ENCODE measurements at places on chromosomes 11 and 22.

- no peak for DNase-seq
These were observed 19.1 kb upstream of the BSX start for GRCh38 chr11:123000721-123001120.

DNA sequence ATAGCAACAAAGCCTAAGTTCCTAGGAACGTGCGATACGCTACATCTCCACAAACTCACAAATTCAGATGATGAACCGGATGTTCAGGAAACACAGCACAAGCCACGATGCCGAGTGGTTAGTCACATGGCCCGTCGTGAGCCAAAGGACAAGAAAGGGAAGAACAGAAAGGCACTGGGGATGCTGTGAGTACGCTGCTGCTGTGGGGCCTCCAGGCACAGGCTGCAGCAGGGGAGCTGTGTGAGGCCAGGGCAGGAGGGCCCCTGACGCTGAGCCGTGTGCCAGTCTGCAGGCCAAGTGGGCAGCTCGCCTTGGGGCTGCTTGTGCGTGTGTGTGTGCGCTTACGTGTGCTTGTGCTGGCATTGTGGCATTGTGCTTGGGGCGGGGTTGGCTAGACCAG lies 89.4 kb downstream of the CTTN start:
- no peak for DNase-seq

DNA sequence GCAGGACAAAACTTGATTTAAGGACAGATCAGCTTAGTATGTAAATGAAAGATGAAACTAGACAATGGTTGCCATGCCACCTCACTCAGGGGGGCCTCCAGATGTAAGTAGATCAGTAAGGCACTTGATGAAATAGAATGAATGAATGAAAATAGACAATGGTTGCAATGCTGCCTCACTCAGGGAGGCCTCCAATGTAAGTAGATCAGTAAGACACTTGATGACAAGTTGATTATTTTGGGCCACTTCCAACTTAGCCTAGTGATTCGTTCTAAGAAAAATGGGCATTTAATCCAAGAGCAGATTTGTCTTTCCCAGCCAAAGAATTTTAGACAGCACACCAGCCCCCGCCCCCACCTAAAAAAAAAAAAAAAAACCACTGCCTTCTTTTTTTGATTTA lies 19.2 kb upstream of the SLC5A12 start:
- no peak for DNase-seq

- DNase-seq: no peak
These were observed 54.1 kb downstream of the MCAM start for GRCh38 chr11:119262668-119263351.

DNA sequence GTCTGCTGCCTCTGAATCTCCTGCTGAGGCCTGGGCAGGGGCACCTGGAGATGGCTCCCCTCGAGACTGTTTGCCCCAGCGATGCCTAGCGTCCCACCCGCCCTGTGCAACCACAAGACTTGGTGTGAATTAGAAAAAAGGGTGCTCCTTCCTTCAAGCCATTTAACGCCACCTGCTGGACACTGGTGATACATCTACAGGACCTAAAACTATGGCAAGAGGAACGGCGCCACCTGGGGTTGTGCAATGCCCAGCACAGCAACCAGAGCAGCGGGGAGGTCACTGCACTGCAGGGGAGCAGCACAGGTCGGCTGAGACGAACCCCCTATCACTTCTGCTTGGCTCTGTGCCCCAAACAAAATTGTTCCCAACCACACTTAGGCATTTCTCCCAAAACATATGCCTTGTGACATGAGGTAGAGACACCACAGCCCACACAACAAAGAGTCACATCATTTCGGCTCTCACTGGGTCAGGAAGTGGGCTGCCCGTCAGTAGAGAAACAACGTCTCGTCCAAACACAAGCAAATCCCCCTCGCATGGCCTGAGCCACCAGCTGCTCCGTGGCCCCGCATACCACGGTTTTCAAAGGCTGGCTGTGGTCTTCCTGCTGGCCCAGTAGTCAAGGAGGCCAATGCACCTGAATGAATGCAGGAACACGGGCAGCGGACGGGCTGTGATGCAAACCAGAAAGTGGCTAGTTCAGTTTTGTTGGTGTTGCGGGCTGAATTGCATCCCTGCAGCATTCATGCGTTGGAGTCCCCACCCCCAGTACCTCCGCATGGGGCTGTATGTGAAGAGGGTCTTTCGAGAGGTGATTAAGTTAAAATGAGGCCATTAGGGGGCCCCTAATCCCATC lies 171.9 kb downstream of the SHANK2 start:
- DNase-seq: peak; percentile 96

DNA sequence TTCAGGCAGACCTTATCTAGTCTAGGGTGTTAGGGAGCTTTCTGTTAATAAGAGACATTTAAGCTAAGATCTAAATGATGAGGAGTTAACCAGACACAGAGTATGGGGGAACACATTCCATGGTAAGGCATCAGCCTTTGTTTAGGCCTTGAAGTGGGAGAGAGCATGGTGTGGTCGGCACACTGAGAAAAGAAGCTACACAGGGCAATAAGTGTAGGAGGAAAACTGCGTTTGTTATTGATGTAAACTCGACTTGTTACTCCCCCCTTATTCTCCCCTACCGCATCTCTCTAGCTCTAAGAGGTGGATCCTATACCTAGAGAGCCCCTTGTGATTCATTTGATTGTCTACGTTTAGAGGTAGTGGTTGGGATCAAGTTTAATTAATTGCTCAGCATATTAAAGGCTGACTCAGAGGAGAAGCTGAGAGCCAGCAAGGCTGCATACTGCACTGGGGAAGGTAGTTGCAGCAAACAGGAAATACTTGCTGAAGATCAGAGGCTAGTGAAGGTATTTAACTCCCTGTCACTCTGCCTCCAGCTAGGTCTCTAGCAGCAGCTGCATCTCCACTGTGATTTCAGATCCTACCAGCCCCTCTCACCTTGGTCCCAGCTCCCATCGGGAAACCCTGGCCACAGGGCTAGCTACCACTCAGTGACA lies 86.8 kb upstream of the TEAD1 start:
- DNase-seq: no peak

DNA sequence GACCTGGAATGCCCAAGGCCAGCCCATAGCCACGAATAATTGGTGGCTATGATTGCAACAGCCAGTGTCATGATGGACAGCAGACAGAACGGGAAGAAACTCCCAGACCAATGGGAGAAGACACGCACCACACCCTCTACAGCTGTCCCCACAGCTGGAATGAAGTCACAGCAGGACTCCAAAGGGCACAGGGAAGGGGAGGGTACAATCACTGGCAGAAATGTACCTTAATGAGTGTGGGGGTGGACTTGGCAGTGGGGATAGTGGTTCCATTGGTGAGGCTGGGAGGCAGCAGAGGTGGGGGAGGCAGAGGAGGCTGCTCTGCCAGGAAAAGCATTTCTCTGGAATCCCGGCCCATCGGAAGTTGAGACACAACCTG lies 52.9 kb downstream of the SGSM3 start:
- no peak for DNase-seq

DNA sequence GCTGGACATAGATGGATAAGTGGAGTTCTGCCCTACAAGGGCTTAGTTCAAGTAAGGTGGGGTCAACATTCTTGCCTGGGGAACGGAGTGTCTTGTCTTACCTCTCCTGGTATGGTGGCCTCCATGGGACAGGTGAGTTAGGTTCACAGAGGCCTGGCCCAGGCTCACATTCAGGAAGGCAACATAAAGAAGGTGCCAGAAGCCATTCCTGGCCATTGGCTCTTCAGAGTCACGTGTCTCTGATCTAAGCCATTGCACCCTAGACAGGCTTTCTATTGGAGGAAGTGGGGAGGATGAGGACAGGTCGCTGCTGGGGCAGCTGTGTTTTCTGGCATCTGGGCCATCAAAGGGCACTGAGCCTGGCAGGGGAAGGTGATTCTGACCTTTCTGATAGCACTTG lies 14.8 kb downstream of the LMO2 start:
- no peak for DNase-seq

DNA sequence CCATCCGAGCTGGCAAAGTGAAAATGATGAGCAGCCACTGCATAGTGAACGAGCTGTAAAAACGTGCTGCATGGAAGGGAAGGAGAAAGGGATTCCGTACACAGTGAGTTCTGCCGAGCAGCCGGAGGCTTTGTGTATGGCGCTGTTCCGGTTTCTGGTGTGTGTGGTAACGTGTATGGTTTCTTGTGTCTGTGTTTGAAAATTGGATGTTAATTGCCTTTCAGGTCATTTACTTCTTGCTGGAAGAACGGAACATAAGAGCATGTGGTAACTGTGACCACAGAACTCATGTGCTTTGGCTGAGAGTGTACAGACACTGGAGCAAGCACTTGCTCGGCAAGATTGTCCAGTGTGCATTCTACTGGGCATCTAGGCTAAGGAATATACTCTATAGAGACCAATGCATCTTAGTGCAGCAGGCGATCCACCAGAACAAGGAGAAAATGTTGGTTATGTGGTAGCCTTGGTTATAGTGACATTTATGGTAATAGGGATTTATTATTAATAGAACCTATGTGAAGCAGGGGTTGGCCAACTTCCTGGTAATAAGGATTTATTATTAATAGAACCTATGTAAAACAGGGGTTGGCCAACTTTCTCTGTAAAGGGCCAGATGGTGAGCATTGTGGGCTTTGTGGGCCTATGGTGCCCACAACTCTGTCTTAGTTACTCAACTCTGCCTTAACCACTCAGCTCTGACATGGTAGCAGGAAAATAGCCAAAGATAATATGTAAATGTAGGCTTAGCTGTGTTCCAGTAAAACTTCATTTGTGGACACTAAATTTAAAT lies 49.2 kb downstream of the GRAMD1B start:
- DNase-seq: no peak

GRCh38 chr11:107183953-107184352 lies 165.7 kb upstream of the GUCY1A2 start:
- no peak for DNase-seq

DNA sequence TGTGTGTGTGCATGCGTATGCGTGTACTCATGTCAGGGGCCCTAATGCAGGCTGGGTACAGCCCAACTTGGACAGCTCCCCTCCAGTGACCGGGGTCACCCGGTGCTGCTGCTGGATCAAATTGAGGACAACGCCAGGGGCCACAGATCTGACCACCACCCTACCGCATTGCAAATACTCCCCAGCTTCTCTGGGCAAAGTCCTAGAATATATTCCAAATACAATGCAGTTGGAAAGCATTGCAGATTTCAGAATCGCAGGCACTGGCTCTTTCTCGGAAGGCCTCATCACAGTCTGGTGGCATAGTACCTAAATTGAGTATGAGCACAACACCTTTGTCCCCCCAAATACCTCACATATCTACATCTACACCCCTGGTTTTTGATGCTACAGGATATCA lies 43.2 kb downstream of the MYO7A start:
- no peak for DNase-seq

- no peak for DNase-seq
These were observed 23.8 kb downstream of the PACSIN2 start for GRCh38 chr22:42991010-42991651.

- no peak for DNase-seq
These were observed 85.2 kb upstream of the ARHGAP32 start for GRCh38 chr11:129277198-129277843.

DNA sequence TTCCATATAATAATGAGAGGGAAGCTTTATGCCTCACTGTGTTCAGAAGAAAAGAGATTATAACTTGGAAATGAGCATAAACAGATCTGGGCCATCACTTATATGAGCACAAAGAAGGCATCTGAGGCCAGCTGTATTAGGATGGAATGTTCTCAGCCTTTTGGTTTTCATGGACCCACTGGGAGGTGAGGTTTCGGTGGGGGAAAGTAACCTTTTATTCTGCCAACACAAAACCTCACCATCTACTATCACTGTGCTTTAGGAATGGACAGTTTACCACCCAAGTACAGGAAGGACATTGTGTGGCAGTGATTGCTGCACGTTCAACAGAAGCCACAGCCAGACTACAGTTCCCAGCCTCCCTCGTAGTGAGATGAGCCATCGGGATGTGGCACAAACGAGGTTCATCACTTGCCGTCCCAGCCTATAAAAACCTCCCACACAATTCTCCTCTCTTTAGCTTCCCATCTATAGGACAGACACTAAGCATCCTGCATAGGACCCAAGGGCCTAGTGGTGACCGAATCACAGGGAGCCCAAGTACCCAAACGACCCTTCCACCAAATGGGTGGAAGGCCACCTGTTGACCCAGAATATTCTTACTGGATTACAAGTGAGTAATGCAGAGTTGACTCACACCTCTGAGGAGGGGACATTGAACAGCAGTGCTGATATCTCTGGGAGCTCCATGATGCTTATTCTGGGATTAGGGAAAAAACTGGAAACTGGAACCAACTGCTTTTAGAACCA lies 121.5 kb upstream of the RAG2 start:
- no peak for DNase-seq

DNA sequence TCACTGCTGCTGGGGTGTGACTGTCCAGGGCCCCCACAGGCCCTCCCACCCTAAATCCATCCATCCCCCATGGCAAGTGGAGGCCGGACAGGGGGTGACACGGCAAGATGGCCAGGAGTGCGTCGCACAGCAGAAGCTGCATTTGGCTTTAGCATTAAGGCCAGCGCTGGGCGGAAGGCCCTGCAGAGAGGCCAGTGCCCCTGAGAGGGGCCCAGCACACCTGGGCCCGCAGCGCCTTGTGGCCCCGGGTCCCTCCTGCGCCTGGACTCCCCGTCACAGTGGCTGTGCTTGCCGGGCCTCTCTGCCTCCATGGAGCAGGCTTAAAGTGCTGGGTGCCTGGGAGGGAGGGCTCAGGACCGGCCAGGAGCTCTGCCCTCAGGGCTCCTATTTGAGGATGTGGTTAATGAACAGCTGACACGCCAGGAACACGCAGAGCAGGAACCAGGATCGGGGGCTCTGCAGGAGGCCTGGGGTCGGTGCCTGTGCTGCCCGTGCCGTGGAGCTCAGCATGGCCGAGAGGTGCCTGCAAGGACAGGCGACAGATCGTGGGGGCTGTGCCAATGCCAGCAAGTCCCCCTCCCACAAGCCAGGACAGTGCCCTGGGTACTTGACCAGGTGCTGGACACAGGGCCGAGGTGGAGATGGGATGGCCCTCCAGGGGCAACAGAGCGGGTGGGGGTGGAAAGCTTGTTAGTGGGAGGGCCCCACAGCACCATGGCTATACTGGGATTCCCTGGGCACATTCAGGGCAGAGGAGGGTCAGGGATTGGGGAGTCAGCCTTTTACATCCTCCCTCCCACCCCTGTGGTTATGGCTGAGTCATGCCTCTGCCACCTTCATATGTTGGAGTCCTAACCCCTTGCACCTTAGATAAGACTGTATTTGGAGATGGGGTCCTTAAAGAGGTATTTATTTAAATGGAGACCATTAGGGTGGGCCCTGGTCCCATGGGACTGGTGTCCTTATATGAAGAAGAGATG lies 30.9 kb upstream of the CARS1 start:
- DNase-seq: no peak

- DNase-seq: peak; percentile 30
These were observed 17.4 kb downstream of the LIMK2 start for GRCh38 chr22:31229402-31230079.

- no peak for DNase-seq
These were observed 290.7 kb downstream of the TBC1D22A start for GRCh38 chr22:47053013-47053725.

DNA sequence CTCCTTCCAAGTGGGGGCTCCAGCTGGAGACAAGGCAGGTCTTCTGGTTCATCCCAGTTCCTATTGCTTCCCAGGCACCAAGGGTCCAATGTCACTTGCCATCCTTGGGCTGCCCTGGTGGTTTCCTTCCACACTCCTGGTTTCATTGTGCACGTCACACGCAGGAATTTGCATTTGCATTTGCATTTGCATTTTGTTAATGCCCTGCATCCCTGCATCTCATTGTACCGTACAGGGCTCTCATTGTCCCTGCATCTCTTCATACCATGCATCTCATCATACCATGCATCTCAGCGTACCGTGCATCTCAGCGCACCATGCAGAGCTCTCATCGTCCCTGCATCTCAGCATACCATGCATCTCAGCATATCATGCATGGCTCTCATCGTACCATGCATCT lies 112.2 kb upstream of the SYT13 start:
- DNase-seq: no peak
